ENCODE measurements at places on chromosomes 2 and 18. TPM values are rescaled to one million over a fixed set of nuclear protein-coding genes. Genes with fewer than 3 reads are reported as not detected.

AGXT gene
- total RNA-seq: 0.14 TPM

- no peak for DNase-seq
Observed at GRCh38 chr2:27705851-27706622, 42.3 kb downstream of the SLC4A1AP start.

LAMA1 gene
- total RNA-seq: 0.71 TPM

DNA sequence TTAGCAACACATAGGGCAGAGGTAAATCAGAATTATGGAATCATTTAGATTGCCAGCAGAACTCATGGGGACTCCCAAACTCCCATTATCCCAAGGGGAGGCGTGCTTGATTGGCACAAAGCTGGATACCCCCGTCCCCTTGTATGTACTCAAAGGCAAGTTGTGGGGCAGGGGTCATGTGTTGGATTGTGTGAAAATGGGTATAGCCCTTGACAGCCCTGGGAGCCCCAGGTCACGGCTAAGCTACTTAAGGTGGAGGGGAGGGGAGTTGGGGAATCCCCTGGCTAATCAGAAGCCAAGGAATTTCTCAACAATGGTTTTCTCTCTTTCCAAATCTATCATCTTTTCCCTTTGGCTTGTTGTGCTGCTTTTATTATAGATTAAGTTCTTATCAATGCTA, 32.7 kb downstream of the CLIP4 start:
- no peak for DNase-seq

DNA sequence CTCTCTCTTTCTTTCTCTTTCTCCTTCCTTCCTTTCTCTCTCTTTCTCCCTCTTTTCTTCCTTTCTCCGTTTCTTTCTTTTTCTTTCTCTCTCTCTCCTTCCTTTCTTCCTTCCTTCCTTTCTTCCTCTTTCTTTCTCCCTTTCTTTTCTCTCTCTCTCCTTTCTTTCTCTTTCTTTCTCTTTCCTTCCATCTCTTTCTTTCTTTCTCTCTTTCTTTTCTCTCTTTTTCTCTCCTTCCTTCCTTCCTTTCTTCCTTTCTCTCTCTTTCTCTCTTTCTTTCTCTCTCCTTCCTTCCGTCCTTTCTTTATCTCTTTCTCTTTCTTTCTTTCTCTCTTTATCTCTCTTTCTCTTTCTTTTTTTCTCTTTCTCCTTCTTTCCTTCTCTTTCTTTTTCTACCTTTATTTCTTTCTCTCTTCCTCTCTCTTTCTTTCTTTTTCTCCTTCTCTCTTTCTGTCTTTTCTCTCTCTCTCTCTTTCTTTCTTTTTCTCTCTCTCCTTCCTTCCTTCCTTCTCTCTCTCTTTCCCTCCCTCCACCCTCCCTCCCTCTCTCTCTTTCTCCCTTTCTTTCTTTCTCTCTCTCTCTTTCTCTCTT, 32.3 kb upstream of the ODC1 start:
- DNase-seq: no peak

DNA sequence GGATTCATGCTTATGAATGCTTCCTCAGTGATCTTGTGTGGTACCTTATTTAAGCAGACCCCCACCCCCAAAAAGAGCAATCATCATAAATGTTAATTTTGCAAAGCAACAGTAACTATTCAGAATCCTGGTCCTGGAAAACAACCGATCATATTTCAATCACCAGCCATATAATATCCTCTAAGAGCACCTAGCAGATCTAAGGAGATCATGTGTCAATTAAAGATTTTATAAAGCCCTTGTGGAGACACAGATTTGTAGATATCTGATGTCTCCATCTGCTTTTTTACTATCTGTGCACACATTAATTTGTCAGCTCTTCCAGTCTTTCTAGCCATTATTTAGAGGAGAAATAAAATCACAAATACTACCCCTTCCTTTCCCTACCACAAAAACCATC, 423.7 kb downstream of the TGIF1 start:
- no peak for DNase-seq

DNA sequence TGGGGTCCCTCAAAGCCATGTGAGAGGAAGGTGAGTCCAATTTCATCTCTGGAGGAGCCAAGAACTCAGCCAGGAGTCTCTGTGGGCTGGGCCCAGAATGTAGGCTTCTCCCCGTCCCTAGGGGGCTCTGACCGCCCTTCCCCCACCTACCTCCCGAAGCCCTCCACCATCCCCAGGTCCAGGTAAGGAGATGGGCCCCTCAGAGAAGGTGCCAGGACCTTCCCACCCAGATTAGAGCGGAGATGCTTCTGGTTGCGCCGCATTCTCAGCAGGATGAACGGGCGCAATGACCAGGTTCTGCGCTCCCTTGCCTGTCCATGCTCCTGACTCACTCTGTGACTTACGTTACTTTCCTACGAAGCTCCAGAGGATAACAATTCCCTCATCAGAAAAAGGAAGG, 23.0 kb downstream of the ST8SIA5 start:
- no peak for DNase-seq
